NCI-H2029 treated with DMSO at 0.1 percent for 48 hours (cell line): ENCODE measurements at places on chromosomes 12 and 14.

DNA sequence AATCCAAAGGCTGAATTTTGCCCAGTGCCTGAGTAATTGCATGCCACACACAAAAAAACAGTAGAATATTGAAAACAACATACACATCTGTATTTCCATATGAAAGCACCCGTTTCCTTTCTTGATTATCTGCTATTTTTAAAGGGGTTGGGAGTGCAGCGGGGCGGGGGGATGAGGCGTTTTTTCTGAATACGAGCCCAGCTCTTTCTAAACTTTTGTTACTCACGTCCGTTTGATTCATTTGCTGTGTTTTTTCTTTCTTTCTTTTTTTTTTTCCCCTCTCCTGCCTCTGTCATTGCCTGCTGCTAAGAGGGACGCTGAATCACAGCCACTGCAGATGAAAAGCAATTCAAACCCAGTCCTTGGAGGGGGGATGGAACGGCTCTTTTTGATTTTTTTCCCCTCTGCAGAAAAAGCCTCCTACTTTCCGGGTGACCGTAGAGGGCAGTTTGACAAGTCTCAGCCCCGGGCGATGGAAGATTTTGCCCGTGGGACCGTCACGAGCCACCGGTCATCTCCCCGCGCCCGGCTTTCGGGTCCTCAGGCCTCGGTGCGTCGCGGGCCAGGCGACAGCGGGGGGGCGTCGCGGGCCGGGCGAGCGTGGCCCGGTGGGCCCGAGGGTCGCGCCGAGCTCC is 572 bp upstream of the RASSF8 start:
- no peak for DNase-seq

GRCh38 chr14:73663548-73664212 is 18.9 kb downstream of the DNAL1 start:
- DNase-seq, result no peak

DNA sequence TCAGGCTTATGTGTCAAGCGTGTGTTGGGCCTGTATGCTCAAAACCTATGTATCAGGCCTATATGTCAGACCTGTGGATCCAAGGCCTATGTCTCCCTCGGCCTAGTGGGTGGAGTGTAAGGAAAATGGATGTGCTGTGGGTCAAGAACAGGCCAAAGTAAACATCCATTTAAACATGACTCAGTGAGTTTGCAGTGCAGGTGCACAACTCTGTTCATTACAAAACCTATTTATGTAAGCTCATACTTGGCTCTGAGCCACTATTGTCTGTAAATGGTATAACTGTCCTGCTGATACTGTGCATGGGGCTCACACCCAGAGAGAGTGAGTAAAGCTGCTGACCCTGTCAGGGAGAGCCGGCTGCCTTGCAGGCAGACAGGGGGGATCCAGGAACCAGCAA is 249.7 kb upstream of the AVPR1A start:
- DNase-seq, result peak; percentile 42

DNA sequence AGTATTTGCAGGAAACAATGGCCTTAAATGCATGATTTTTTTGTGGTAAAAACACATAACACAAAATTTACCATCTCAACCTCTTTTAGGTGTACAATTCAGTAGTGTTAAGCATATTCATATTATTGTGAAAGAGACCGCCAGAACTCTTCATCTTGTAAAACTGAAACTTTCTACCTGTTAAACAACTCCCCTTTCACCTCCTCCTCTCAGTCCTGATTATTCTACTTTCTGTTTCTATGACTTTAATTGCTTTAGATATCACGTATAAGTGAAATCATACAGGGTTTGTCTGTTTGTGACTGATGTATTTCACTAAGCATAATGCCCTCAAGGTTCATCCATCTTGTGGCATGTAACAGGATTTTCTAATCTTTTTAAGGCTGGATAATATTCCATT is 353.4 kb downstream of the ADAMTS20 start:
- DNase-seq, result no peak

- DNase-seq, result no peak
These were observed 16.9 kb upstream of the FAM222A start for GRCh38 chr12:109696485-109697269.

DNA sequence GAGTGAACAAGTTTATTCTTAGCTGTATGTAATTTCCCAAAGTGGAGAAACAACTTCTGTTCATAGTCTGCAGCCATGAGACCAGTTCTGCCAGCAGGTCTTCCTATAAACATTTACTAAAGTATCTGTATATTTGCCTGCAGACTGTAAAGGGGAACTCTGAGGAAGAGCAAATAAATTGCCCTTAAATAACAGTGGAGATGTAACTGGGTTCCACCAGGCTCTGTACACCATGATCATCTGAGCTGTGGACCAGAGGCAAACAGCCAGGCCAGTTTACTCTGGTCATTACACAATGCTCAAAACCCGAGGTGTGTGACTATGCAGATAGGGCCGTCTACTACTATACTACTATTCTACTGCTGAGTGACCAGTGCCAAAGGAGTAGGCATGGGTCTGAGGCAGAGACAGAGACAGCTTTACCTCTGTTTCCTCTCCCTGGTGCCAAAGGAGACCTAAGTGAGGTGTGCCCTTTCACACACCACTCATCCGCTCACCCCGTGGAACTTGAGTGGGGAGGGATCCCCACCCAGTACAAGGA is 21.1 kb upstream of the CERS5 start:
- DNase-seq, result no peak

DNA sequence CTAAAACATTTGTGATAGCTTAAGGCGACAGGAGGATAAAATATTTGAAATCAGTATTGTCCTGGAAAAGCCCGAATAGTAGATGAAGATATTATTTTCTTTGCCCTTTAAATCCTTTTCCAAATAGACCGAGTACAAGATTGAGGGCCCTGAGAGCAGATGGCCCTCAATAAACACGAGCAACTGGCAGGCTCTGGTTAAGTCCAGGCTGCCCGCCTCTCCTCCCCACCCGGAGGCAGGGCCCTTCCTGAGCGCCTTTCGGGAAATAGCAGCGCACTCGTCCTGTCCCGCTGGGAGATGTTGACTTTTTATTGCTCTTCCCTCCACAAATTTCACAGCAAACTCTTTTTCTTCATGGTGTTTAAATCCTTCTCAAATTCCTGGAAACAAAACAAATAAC is 50.8 kb upstream of the MAX start:
- DNase-seq, result no peak

DNA sequence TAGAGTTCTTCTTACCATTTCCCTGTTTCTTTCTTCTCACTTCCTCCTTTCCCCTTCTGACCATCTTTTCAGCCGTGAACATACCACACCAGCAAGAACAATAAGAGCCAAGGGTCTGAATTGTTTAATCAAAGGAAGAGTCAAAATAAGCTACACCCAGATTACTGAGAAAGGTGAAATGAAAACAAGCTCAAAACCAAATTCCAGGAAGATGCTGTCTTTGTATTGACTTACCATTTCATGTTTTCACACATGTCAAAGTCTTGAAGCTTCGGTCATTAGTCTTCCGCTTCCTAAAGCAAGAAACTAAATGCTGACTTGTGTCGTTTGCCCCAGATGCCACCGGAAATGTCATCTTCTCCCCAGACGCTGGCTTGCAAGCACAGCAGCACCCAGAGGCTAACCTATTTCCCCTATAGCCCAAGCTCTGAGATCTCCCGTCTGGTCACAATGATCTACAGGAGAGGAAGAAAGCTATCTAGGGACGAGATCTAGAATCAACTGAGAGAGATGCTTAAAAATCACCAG is 136.5 kb upstream of the AMIGO2 start:
- no peak for DNase-seq

DNA sequence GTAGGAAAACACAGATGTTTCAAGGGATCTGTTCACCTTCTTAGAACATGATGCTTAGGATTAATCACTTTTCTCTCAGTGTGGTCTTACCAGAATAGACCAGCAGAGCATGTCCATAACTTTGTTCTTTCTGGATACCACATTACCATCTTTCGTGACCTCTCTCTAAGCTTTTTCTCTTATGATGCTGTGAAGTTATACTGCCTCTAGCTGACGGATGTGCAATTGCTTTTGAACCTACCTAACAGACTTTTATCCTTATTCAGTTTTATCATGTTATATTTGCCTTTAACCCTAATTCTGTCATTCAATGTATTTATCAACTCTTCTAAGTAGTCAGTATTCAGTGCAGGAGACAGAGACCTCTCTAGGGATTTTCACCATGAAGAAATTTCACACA is 246.7 kb downstream of the DACT1 start:
- no peak for DNase-seq

DNA sequence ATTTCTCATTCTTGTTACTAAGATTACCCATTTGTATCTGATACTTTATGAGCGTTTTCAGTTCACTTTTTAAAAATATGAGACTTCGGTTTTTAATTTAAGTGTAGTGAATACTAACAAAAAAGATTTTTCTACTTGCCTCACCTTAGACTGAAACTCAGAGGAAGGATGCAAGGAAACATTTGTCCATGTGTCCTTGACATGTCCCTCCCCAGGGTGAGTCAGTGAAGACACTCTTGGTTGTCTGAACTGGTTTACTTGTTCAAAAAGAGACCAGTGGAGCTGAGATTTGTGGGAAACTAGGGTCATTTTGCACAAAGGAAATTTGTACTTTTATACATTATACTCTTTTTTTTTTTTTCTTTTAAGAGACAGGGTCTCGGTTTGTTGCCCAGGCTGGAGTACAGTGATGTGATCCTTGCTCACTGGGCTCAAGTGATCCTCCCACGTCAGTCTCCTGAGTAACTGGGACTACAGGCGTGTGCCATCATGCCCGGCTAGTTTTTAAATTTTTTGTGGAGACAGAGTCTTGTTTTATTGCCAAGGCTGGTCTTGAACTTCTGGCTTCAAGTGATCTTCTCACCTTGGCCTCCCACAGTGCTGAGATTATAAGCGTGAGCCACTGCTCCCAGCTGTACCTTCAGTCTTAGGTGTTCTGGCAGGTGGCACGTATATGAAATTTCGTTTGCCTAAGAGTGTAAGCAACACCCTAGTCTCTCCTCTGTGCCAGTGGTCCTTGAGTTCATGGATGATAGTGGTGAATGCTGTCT is 56.7 kb downstream of the PPFIBP1 start:
- DNase-seq, result no peak

GRCh38 chr14:101737414-101738339 is 23.8 kb upstream of the PPP2R5C start:
- no peak for DNase-seq

DNA sequence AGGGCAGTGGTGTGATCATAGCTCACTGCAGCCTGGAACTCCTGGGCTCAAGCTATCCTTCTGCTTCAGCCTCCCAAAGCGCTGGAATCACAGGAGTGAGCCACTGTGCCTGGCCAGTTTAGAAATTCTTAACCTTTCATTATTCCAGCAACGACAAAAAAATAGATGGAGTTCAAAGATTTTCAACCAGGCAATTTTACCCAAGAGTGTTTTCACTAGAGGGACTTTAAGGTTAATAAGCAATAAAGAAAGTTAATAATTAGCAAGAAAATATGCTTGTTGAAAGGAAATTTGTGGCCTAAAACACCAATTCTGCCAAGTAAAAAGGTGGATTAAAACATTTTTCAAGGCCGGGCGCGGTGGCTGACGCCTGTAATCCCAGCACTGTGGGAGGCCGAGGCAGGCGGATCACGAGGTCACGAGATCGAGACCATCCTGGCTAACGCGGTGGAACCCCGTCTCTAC is 14.8 kb downstream of the CDKL1 start:
- DNase-seq, result no peak

- no peak for DNase-seq
These were observed 227.5 kb upstream of the ABCD2 start for GRCh38 chr12:39846971-39847650.

DNA sequence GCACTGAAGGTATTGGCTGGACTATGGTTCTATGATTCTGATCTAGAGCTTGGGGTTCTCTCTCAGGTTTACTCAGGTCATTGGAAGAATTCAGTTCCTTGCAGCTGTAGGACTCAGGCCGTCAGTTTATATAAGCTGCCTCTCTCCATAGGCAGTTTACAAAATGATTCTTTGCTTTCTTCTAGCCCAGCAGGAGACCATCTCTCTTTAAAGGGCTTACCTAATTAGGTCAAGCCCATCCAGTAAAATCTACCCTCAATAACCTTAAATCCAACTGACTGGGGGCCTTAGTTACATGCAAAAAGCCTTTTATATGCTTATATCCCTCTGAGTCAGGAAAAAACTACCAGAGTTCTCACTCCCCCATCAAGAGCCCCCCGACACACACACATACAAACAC is 80.5 kb upstream of the GARIN6 start:
- no peak for DNase-seq

DNA sequence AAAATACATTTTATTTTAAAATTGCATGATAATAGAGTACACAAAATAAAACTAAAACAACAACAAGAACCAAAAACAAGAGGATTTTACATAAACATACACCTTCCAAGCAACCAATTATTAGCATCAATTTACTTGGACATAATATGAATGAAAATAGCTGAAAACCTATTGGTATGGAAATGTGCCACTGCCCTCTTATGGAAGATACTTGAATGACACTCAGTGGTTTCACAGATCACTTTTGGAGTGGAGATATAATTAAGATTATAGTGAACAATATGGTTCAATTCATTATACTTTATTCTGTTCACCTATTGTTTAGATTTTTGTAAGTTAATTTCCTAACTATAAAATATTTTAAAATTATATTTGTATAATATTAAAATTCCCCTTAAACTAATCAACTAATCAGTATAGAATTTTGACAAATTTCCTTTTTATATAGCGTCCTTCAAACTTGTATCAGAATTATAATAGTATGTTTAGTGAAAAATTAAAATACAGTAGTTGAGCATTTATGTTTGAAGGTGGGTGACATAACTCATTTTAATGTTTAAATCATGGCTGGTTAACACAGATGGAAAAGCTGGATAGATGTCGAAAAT is 70.1 kb downstream of the SLC6A15 start:
- peak; percentile 43 for DNase-seq

DNA sequence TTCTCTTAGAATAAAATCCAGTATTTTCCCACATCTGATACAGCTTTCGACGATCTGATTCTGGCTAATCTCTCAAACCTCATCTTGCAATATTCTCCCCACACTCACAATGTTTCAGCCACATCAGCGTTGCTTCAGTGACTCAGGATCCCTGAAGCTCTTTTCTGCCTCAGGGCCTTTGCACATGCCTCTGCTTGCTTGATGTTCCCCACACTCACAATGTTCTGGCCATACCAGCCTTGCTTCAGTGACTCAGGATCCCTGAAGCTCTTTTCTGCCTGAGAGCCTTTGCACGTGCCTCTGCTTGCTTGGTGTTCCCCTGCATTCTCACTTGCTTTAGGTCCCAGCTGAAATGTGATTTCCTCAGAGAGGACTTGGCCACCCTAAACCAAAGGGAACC is 2.6 kb downstream of the C12orf42 start:
- DNase-seq, result no peak
